ENCODE measurements at places on chromosomes 1 and 21.

- peak; percentile 83 for DNase-seq
Observed at GRCh38 chr1:32886004-32886827, at the start of gene HPCA. Gene HPCA, plus strand, starts transcription at chr1:32886491. Its CDS starts 2,408 bp downstream, at chr1:32888899.

DNA sequence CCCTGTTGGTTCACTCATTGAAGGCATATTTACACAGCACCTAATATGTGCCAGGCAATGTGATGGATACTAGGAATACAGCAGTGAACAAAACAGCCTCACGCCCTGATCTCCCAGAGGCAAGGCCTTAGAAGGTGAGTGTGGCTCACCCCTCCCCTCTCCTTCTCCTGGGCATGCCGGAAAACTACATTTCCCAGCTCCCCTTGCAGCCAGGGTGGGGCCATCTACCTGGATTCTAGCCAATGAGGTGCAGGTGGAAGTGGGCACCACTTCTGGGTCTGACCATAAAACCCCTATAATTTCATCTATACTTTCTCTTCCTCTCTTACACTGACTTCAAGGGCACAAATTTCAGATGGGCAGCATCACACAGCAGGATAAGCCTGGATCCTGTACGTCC lies 63.8 kb downstream of the FBXO2 start:
- no peak for DNase-seq

GRCh38 chr1:87399264-87399663 lies 70.6 kb downstream of the LMO4 start:
- no peak for DNase-seq

GRCh38 chr1:94326329-94326728 lies 88.9 kb upstream of the ARHGAP29 start:
- no peak for DNase-seq

- no peak for DNase-seq
Observed at GRCh38 chr21:37130971-37131370, 57.9 kb downstream of the TTC3 start.

DNA sequence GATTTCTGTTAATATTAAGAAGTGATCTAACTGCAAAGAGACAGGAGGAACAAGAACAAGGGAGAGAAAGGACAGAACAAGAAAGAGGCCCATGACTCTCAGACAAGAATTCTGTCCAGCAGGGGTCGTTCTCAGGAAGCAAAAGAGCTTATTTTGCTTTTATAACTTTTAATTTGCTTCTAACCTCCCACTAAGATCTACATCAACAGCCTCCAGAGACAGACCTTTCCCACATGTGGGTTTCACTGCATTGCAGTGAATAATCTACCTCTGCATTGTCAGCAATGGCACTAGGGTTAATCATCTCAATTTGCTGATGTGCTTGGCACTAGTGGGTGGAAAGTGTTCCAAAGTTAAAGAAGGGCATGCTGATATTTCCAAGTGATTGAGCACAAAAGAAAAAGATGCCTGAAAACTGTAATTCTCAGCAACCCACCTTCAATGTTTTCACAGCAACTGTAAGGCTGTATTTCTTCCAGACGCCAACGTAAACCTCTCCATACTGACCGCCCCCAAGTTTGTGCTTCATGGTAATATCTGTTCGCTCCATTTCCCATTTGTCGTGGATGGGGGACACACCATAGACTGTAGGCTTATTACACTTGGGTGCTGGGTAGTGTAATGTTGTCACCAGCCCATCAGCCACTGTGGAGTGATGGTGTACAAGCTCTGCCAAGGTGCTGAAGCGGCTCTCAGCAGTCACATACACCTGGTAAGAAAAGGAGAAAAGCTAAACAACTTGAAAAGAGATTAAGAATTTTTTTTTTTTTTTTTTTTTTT lies 39.5 kb downstream of the TOR3A start:
- no peak for DNase-seq

- DNase-seq = no peak
Observed at GRCh38 chr1:214824763-214825162, 221.8 kb downstream of the CENPF start.

- no peak for DNase-seq
Observed at GRCh38 chr1:210437781-210438180, 109.1 kb downstream of the HHAT start.

- peak; percentile 82 for DNase-seq
Observed at GRCh38 chr1:211735208-211736170, 60.1 kb upstream of the NEK2 start.

GRCh38 chr1:87437663-87438295 lies 109.1 kb downstream of the LMO4 start:
- no peak for DNase-seq

DNA sequence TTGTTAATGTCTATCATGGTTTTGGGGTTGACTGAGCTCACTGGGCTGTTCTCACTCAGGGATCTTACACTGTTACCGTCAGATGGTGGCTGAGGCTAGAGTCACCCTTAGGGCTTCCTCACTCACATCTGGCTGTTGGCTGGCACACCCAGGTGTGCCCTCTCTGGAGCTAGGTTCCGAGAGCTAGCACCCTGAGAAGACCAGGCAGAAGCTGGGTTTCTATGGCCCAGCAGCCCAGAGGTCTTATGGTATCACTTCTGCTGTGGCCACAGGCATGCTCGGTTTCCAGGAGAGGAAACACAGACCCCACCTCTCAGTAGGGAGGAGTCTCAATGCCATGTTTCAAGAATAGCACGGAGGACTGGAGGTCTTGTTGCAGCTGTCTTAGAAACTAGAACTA lies 20.7 kb upstream of the KIF1B start:
- no peak for DNase-seq

DNA sequence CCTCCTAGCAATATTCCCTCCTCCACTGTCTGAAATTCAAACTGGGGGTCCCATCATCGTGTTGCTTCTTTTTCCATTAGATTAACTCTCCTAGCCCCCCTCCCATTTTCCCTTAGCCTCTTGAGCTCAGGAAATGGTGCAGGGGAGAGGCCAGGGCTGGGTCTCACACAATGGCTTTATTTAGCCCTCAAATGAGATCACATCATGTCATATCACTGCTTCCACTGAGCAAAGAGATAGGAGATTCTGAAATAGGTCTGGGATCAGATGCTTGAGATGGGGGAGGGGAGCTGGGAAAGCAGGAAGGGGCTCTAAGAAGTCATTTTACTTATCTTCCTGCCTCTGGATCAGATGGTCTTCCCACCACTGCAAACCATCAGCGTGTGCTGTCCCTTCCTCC lies 17.8 kb upstream of the ARHGEF2 start:
- DNase-seq = no peak

GRCh38 chr21:41374867-41375533 lies 13.2 kb downstream of the MX2 start:
- no peak for DNase-seq

GRCh38 chr1:81666586-81666985 lies 134.1 kb upstream of the ADGRL2 start:
- no peak for DNase-seq

DNA sequence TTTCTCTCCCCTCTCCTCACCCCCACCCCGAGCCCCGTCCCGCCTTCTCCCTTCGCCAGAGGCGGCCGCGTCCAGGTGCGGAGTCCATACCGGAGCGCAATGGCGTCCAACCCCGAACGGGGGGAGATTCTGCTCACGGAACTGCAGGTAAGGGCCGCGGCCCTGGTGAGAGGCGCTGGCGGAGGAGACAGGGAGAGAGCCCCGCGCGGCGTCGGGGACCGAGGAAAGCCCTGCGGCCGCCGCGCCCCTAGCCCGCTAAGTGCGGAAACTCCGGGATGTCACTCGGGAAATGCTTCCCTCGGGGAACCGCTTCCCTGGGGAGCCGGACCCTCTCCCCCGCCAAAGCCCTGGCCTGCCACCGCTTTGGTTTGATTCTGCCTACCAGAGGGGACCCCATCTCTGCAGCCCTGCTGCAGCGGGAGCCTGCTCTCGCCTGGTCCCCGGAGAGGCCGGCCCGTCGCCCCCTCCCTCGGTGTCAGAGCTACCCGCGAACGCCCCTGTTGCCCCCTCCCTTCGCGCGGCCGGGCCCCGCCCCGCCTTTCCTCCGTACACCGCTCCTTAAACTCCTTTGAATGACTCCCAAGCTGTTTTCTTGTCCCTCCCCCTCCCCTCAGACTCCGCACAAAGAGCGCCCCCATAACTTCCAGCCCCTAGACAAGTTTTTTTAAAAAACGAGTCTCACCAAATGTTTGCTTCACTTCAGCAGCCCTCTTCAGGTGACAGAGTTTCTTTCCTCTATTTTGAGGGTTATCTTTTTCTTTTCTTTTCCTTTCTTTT lies 597 bp downstream of the PKN2 start:
- DNase-seq = peak; percentile 34

GRCh38 chr1:111792249-111792648 lies 36.5 kb downstream of the DDX20 start:
- no peak for DNase-seq

GRCh38 chr1:64228167-64228957 lies 24.9 kb downstream of the UBE2U start:
- peak; percentile 28 for DNase-seq

DNA sequence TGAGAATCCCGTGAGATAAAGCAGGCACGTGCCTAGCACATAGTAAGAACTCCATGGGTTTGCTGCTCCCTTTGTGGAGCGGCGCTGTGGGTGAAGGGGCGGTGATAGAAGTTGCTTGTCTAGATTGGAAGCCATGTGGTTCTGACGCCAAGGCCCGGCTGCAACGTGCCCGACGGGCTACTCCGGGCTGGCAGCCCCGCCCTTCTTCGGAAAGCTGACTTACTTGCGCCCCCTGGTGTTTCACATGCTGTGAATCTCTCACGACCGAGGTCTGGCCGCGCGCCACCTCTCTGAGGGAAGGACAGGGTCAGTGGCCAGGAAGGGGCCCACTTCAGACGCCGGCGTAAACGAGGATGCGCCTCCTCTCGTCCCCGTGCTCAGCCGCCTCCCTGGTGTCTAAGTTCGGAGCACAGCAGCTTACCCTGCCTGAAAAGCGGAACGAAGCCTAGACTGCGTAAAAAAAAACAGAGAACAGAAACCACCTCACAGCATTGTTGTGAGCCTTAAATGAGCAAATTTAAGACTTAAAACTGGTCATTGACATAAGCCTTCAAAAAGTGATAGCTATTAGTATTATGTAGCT lies 42.6 kb upstream of the WNT2B start:
- peak; percentile 72 for DNase-seq

- no peak for DNase-seq
Observed at GRCh38 chr1:180255536-180256340, 25.7 kb downstream of the LHX4 start.

DNA sequence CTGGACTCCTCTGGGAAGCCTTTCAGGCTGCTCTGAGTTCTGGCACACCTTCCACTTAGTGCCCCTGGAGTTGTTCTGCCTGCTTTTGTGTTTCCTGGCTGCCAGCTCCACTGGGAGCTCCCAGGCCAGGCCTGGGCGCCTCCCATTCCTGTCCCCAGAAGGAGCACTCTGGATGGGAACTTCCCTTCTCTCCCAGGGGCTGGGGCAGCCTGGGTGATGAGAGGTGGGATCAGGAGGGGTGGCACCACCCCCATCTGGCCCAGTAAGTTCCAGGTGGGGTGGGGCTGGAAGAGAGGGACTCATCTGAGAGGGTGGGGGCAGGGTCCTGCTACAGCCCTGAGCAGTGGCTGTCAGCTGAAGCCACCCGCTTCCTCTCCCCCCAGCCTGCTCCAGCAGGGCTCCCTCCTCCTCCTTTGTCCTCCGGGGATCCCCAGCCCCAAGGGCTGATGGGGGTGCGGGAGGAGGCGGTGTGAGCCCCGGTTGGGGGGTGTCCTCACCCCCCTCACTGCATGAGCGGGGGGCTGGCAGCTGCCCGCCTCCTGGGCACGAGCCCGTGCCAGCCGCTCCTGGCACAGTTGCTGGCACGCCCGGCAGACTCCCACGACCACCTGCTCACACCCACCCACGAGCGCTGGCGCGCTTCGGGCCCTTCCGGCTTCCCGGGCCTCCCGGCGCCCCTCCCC lies 4.7 kb downstream of the FOXO6 start:
- DNase-seq = no peak

DNA sequence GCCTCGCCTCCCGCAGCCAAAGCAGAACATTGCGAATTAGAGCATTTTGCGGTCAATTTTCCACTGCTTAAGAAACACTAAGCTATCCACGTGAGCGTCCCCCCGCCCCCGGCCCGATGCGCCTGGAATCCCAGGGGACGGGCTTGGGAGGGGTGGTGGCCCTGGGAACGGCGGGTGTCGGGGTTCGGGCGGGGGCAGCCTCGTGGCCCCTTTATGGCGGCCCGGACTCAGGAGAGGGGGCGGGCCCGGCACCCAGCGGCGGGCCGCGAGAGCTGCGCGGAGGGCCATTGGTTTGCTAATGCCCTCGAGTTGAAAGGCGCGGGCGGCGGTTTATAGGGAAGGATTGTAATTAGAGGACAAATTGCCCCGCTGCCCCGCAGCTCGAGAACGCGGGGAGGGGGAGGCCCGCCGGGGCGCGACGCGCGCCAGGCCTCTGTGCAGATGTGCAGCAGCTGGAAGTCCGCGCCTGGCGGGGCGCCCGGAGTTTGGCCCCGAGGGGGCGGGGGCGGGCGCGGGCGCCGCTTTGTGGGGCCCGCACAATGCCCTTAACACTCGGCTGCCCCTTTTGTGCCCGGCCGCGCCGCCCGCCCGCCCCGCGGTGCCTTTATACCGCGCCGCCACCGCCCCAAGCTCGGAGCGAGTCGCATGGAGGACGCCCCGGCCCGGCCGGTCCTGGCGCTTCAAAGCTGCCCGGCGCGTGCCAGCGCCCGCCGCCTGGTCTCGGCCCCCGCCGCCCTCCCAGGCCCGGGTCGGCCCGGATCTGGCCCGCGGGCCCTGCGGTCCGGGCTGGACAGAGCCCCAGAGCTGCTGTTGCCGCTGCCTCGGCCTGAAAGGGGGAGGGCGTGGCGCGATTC lies 1.9 kb upstream of the HES3 start:
- no peak for DNase-seq

- no peak for DNase-seq
Observed at GRCh38 chr1:89690595-89690994, 57.7 kb downstream of the LRRC8C start.

GRCh38 chr1:25673962-25674806 lies 57.6 kb downstream of the MAN1C1 start:
- no peak for DNase-seq

DNA sequence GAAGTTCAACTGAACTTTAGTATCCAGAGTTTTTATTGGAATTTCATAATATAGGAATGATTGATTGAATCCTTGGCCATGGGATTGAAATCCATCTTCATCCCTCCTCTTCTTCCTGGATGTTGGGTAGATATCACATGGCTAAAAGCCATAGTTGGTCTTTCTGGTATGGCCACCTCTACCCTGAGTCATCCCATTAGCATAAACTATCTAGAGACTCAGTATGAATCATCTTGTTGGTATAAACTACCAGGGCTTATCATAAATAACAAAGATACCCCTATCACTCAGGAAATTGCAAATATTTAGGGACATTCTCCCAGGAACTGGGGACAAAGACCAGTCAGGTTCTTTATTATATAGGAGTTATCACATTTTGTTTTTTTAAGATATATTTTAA lies 21.2 kb upstream of the ZP4 start:
- DNase-seq = no peak

DNA sequence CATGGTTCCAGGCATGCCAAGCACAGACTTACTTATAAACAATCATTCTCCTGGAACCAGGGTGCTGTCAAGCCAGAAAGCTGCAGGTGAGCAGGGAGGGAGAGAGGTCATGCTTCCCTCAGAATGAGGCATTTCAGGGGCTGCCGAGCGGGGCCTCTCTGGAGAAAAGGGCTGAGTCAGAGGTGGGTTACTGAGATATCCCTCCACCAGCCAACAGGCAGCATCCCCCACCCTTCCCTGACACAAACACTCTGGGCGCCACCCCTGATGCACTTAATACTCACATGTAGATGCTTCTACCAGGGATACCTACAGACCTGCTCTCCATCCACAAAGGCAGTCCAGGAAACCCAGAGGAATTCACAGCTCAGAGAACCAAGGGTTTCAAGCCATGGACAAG lies 13.1 kb downstream of the STK40 start:
- DNase-seq = no peak
